Stimulated activated CD4-positive, alpha-beta T cell treated with anti-CD3 and anti-CD28 coated beads, TNF-alpha, amount 100 ng/mL, for 4 hours (primary cell): ENCODE measurements at places on chromosomes 5 and 9.
A peak's percentile ranks its signal among the peaks of the same experiment; 100 is the strongest.

DNA sequence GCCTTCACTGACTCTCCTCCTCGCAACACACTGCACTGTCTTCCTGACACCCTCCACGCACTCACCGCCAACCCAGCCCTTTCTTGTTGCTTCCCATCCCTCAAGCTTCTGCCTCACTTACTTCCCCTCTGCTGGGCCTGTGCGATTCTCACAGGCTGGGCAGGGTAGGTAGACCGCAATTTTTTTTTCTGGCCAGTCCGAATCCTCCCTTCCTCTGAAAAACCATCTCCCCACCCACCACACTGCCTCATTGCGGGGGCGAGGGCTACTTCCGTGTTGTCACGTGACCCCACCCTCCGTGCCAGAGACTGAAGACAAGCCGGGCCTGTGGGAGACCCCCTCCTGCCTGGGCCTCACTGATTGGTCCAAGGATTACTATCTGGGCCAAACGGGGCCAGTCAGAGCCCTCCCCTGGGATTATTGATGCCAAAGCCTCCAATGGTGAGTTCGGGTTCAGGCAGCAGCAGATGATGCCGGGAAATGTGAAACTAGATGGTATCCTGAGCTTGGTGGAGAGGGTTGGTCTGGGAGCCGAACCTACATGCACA, 73.1 kb downstream of the STK10 start:
- DNase-seq, result peak; percentile 56

DNA sequence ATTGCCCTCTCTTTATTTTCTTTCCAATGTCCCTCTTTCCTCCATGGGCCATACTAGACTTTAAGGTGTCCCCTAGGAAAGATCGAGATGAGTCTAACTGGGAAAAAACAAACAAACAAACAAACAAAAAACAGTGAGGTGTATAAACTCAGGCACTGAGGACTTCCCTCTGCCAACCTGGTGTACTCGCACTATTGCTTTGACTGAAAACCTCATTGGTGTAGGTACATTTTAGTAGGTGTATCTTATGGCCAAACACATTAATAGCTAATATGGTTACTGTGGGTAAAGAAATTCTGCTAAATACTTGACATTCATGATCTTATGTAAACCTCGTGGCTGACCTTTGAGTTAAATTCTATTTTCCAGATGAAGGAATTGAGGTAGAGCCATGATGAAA, 74.3 kb downstream of the TNC start:
- no peak for DNase-seq

- DNase-seq, result no peak
Measured at GRCh38 chr5:151249281-151249680, 3.7 kb upstream of the GM2A start.

DNA sequence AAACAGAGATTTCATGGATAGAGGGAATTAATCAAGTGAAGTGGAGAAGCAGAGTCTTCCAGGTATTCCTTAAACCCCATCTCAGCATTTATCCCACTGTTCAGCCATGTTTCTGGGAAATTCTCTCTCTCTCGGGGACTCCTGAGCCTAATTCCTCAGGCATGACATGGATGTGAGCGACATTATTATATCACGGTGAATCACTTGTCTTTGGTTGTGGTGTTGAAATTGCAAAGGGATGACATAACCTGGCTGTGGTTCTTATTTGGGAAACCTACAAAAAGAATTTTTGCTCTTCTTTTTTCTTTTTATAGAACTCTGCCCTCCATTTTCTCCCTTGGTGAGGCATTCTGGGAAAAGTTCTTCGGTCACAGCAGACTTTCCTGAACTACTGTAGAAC, 457.9 kb upstream of the PTGER4 start:
- no peak for DNase-seq

GRCh38 chr9:96553070-96553469, 66.6 kb downstream of the CDC14B start:
- no peak for DNase-seq

GRCh38 chr9:34566972-34567371, 22.6 kb downstream of the CNTFR start:
- DNase-seq, result no peak

GRCh38 chr5:133663397-133664054, 51.2 kb upstream of the FSTL4 start:
- no peak for DNase-seq

DNA sequence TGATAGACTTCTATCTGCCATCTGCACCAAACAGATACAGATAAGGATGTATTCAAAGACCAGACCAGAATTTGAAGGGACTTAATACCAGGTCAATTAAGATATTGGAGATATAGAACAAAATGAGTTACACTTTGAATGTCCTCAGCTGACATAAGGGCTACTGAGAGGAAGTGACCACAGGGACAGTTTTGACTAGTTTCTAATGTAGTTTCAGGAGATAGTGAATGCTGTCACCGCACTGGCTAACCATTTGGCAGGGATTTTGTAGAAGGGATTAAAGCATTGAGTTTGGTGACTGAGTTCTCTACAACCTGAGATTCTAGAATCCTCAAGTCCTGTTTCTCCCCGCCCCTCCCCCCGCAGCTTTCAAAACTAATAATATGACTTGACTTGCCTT, 22.7 kb downstream of the CCNH start:
- DNase-seq, result no peak

- DNase-seq, result no peak
Measured at GRCh38 chr5:97623441-97623840, 440.4 kb upstream of the RIOK2 start.

DNA sequence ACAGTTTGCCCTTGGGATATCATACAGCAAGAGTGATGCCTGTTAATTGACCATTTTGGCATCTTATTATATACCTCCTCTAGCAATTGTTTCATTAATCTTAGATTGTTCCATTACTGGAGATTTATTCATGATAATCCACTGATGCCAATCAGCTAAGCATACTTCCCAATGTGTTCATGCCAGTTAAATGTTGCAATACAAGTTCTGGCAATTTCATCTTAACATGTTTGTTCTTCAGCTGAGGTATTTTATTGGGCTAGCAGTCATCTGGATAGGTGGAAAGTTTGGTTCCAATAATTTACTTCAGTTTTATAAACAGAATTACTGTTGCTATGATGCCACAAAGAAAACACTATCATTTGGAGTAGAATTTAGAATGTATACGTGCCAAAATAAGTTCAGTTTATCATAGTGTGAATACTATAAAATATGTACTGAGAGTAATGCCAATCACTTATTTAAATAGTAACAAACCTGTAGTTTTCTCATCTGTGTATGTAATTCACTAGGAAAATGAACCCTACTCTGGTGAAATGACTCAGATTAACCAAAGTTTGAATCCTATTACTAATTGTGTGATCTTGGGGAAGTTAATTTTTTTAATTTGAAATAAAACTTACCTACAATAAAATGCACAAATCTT, 27.9 kb upstream of the IL31RA start:
- DNase-seq, result no peak

DNA sequence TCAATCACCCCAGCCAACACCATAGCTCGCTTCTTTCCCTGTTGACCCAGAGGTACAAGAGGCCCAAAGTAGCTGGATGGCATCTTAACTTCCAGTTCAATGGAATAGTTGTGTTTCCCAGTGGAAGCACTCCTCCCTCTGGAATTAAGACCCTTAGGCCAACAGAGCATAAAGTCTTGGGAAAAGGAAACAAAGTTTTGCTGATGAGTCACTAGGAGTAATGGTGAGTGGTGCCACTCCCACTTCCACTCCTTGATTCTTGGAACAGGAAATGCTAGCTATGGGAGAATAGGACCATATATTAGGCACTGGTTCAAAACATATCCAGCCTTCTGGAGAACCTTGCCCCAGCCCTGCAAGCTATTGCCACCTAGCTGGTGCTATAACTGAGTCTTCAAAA, 44.7 kb upstream of the LMX1B start:
- no peak for DNase-seq

GRCh38 chr5:175821790-175822211, 49.6 kb upstream of the CPLX2 start:
- no peak for DNase-seq

DNA sequence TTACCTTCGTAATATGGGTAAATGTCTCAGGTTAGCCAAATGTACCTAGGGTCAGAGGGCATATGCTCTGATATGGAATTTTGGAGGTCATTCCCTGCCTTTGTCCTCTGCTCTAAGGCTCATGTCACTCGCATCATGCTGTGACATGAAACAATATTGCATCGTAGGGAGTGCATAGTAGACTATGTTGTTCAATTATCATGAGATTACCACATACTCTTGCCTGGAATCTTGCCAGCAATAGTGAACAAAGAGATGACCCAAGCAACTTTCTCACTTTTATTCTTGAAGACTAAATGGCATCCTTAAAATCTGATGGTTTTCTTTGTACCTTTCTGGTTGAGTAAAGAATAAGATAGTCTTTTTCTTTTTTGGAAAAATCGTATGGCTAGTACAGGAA, 27.6 kb downstream of the ZNF462 start:
- no peak for DNase-seq

GRCh38 chr5:141743866-141744272, 61.8 kb upstream of the ARAP3 start:
- no peak for DNase-seq

DNA sequence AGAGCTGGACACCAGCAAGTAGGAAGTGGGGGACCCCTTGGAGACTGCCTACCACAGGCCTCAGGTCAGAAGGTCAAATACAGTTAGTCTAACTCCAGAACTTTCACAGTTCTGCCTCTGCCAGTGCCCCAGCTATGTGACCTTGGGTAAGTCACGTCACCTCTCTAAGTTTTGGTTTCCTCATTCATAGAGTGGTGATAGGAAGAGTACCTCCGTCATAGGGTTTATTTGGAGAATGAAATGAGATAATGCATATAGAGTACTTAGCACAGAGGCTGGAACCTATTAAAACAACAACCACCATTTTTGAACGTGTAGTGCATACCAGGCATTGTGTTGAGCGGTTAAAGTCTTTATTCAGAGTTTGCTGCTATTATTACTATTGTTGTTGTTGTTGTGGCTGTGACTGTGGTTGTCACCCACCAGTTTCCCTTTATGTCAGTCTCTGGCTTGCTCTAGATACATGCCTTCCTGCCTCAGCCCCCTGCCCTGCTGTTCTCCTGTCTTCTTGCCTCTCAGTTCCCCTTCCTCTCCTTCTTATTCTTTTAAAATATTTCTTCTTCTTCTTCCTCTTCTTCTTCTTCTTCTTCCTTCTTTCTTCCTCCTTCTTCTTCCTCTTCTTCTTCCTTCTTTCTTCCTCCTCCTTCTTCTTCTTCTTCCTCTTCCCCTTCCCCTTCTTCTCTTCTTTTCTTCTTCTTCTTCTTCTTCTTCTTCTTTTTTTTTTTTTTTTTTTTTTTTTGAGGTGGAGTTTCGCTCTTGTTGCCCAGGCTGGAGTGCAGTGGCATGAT, 67.8 kb downstream of the RALGPS1 start:
- DNase-seq, result no peak

- DNase-seq, result no peak
Measured at GRCh38 chr9:95171596-95171995, 145.9 kb downstream of the FANCC start.

- no peak for DNase-seq
Measured at GRCh38 chr5:167786871-167787578, 504.4 kb upstream of the WWC1 start.
